ENCODE measurements at places on chromosomes 7 and 10.

DNA sequence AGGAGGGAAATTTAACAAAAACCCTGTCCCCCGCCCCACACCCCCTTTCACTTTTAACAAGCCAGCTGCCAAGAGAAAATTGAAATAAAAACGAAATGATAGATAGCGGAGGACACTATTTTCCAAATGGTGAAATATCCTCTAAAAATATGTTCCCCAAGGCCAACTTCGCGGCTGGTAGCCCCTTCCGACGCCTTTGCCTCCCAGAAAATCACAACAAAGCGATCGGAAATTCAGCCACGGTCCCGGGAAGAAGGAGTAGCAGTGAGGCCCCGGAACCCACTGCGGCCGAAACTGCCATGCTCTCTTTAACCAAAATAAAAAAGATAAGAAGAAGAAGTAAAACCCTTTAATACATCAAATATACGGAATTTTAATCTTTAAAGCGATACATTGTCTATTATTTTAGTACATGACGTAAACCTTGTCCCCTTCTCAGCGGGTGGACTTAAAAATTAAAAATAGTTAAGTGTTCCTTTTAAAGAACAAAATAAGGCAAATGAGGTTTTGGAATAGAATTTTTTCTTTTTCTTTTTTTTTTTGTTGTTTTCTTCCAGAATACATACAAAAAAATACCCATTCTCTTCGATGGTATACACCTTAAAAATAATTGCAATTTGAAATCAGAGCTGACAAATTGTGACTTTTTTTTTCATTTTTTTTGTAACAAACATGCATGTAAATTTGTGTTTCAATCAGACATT, 3.9 kb downstream of the ZNF503 start:
- no peak for DNase-seq

- no peak for DNase-seq
Observed at GRCh38 chr7:116231949-116232348, 21.6 kb downstream of the TES start.

DNA sequence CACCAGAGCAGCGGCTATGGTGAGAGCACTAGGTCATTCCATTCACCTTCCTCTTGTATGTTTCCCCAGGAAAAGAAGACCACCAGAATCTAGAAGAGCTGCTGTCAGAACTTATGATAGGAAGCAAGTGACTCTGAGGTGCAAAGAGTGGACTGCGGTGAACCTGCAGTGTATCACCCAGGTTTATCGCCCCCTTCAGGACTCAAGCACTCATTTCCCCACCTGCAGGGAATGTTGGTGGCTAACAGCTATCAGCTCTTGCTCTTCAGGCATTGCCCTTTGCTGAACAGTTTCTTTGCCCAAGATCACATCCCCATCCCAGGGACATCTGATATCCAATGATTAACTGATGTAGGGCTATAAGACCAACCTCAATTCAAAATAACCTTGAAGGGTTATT, 66.3 kb upstream of the IL6 start:
- no peak for DNase-seq

GRCh38 chr10:30550967-30551815, 78.4 kb downstream of the LYZL2 start:
- no peak for DNase-seq

- DNase-seq: no peak
Observed at GRCh38 chr10:131815266-131816156, 85.3 kb upstream of the PPP2R2D start.

Data from Panc1 (cell line).